Thoracic aorta (tissue), 2 donors: ENCODE measurements at places on chromosomes 6 and 20. TPM values are rescaled to one million over a fixed set of nuclear protein-coding genes. Genes with fewer than 3 reads are reported as not detected.

DNA sequence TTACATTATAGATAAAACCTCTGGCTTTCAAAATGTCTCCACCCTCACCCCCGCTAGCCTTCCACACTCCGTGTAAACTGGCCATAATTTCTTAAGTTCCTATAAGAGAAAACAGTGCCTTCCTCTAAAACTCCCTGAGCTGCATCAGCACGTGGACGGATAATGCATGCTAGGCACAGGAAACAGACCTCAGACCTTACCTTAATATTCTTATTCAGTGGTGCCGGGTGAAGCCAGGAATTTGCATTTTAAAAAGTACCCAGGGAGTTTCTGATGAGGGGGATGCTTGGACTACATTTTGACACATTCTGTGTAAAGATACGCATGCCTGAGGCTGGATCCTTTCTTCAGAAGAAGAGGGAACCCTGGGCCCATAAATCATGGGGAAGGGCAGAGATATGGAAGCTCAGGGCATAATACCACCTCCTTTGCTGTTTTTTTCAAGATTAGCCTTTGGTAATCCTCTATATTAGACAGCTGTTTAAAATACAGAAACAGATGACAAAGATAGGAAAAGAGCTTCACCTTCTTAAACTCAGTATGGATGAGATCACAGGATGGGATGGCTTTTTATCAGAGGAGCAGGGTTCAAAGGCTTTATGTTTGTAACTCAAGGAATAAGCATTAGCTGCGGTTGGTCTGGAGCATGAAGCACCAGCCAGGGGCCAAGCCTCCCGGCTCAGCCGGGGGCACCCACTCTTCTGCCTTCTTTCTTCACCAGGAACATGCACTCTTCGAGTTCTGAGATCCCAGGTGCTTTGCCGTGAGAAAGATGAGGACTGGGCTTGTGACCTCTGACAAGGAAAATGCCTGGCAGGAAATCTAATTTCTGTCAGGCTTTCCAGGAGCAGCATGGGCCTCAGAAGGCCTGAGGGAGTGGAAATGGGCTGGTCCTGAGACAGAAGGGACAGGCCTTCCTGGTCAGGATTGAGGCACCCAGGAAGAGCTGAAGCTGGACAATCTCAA, 218.1 kb upstream of the SOX4 start:
- no peaks in the 10 kb centered on the region for H3K36me3 ChIP-seq
- no peak for DNase-seq
- no peak overlapping the region for H3K4me3 ChIP-seq

PRDM13 gene
- not detected for total RNA-seq

ENPP3 gene
- total RNA-seq, result 0.49 TPM

CBFA2T2 gene
- 18.0 TPM for total RNA-seq

VSX1 gene
- total RNA-seq, result not detected

BCAS1 gene
- under 0.01 TPM for total RNA-seq

SEL1L2 gene
- not detected for total RNA-seq

ECT2L gene
- total RNA-seq, result not detected

GRCh38 chr6:160226118-160226591, 32.5 kb downstream of the SLC22A2 start:
- H3K4me1 ChIP-seq, result peaks cover 53% of the 10 kb centered on the region
- peak overlapping the region; percentile 83 for H3K27ac ChIP-seq
- no peak for DNase-seq
- no peaks in the 10 kb centered on the region for H3K27me3 ChIP-seq
- H3K36me3 ChIP-seq, result no peaks in the 10 kb centered on the region

TP53INP2 gene
- total RNA-seq, result 27.7 TPM

GRCh38 chr6:112883095-112883494, 536.0 kb downstream of the RFPL4B start:
- no peak overlapping the region for H3K4me3 ChIP-seq
- H3K4me1 ChIP-seq, result peaks cover 6% of the 10 kb centered on the region
- H3K27me3 ChIP-seq, result no peaks in the 10 kb centered on the region
- H3K27ac ChIP-seq, result no peak overlapping the region
- no peaks in the 10 kb centered on the region for H3K36me3 ChIP-seq
- DNase-seq, result no peak

- no peaks in the 10 kb centered on the region for H3K36me3 ChIP-seq
- no peak overlapping the region for H3K27ac ChIP-seq
- no peaks in the 10 kb centered on the region for H3K27me3 ChIP-seq
- no peak overlapping the region for H3K4me3 ChIP-seq
- DNase-seq, result no peak
- no peaks in the 10 kb centered on the region for H3K4me1 ChIP-seq
These were observed 404.4 kb downstream of the UTRN start for GRCh38 chr6:144689503-144690040.
